Cardiac muscle cell (in vitro differentiated cells and primary cell): ENCODE measurements at places on chromosomes 6 and 20. TPM values are rescaled to one million over a fixed set of nuclear protein-coding genes. Genes with fewer than 3 reads are reported as not detected.

The SLA2 gene
- polyA plus RNA-seq = not detected in 2 replicates

The HCRTR2 gene
- 0.42 TPM in 1 of 2 replicates, not detected in the other for polyA plus RNA-seq

The CST2 gene
- polyA plus RNA-seq = not detected in 2 replicates

The PRR18 gene
- polyA plus RNA-seq = 0.33 TPM in 1 of 2 replicates, not detected in the other

The CFAP61 gene
- 0.44 TPM in 1 of 2 replicates, not detected in the other for polyA plus RNA-seq

The TNXB gene
- polyA plus RNA-seq = 0.92 and 1.7 TPM in 2 replicates

The EPB41L1 gene
- 34.3 and 48.0 TPM in 2 replicates for polyA plus RNA-seq
